Placental pericyte (primary cell): ENCODE measurements at places on chromosomes 11 and 22. TPM values are rescaled to one million over a fixed set of nuclear protein-coding genes. Genes with fewer than 3 reads are reported as not detected.

Gene SAA2
- total RNA-seq, result not detected in 2 replicates

Gene OVCH2
- not detected in 2 replicates for total RNA-seq

Gene SMIM35
- not detected in 2 replicates for total RNA-seq

Gene LBHD1
- total RNA-seq, result 5.2 and 5.5 TPM in 2 replicates

Gene TMEM9B
- total RNA-seq, result 22.5 and 52.3 TPM in 2 replicates

Gene TMEM135
- total RNA-seq, result 25.9 and 33.0 TPM in 2 replicates

Gene USP35
- 10.1 and 11.3 TPM in 2 replicates for total RNA-seq

Gene GSTP1
- 489 and 520 TPM in 2 replicates for total RNA-seq

Gene SSTR3
- total RNA-seq, result not detected in 2 replicates

Gene TRIM44
- total RNA-seq, result 33.8 and 78.6 TPM in 2 replicates

Gene OR10D3
- under 0.01 TPM in 2 replicates for total RNA-seq

Gene PNPLA3
- 5.9 and 12.0 TPM in 2 replicates for total RNA-seq

Gene WBP2NL
- total RNA-seq, result 0.14 and 0.22 TPM in 2 replicates

Gene EFCAB6
- 1.1 and 1.8 TPM in 2 replicates for total RNA-seq

Gene CAVIN3
- 357 and 444 TPM in 2 replicates for total RNA-seq

Gene RBMXL2
- total RNA-seq, result not detected in 2 replicates

Gene SMTNL1
- not detected in 2 replicates for total RNA-seq

Gene CD248
- 111 and 123 TPM in 2 replicates for total RNA-seq

Gene MUC6
- total RNA-seq, result not detected in 2 replicates

Gene MAPK8IP2
- total RNA-seq, result 0.14 and 1.5 TPM in 2 replicates

Gene PVALB
- total RNA-seq, result not detected in 2 replicates
